ENCODE measurements at places on chromosomes 2 and 18.

- DNase-seq: peak; percentile 80
Observed at GRCh38 chr2:113370478-113371091, 66.9 kb upstream of the ZNG1B start.

DNA sequence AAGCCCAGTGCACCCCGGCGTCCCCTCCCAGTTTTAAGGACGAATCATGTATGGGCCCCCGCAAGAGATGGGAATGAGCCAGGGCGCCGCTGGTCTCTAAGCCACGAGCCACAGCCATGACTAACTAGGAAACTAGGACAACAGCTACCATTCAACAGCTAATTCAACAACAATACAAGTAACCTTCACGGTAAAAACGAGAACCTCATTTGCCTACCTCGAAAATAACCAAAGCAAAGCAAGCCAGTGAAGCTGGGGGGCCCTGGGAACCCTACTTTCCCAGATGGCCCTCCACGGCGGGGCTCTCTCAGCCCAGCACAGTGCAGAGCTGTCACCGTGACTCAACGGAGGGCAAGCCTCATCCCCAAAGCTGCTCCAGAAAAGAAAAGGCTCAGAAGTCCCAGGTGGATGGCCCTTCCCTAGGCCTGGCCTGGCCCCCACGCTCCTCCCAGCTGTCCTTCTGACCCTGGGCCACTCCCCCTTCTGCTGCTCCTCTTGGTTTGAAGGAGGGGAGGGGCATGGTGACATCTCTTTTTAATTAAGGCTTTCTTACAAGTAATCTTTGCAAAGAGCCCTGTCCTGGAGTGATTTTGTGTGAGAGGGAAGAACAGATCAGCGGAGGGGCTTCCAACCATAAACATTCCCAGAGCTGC is 126.3 kb downstream of the HDAC4 start:
- peak; percentile 81 for DNase-seq

DNA sequence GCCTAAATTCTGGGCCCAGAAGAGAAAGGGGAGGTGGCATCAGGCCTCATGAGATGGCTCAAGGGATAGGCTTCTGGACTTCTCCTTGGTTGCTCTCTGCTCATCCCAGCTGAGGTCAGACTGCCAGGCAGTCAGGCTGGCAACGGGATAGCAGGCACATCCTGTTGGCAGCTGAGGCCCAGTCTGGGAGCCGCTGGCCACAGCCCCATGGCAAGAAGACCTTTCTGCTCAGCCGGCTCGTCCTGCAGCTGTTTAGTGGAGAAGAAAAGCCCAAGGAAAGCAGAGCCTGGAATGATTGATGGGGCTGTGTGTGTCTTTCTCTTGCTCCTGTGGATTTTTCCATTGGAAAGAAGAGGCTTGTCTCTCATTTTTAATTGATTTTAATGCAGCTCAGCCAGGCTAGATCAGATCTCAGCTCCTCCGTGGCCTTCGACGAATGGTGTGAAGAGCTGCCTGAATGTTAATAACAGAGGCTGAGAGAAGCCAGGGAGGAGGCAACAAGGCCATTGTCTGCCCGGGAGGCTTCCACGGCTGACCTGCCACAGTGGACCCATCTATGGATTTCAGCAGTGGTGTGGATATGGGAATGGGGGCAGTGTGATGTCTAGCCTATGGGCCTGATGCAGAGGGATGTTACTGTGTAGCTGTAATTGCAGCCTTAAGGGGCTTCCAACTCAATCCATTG is 99.5 kb downstream of the HS1BP3 start:
- no peak for DNase-seq

DNA sequence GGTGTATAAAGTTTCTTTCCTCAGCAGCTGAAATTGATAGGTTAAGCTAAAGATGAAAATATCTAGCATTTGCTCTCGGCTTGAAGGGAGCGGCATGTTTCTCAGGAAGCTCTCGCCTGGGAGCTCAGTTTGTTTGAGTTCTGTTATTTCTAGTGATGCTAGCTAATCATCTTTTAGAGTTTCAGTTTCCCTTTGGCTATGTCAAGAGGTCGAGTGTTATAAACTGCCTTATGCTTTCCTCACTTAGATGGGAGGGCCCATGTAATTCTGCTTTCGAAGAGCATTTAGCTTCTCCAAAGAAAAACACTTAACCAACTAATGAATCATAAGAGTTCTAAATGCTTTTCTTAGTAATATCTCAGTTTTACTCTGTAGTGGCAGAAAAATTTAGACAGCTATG is 33.6 kb downstream of the PLCL1 start:
- peak; percentile 43 for DNase-seq
